ENCODE measurements at places on chromosomes 4 and X.

- no peak for DNase-seq
These were observed 80.0 kb upstream of the NALF2 start for GRCh38 chrX:69424161-69424560.

- peak; percentile 2 for DNase-seq
These were observed 7.8 kb downstream of the CXXC4 start for GRCh38 chr4:104486716-104487504.

DNA sequence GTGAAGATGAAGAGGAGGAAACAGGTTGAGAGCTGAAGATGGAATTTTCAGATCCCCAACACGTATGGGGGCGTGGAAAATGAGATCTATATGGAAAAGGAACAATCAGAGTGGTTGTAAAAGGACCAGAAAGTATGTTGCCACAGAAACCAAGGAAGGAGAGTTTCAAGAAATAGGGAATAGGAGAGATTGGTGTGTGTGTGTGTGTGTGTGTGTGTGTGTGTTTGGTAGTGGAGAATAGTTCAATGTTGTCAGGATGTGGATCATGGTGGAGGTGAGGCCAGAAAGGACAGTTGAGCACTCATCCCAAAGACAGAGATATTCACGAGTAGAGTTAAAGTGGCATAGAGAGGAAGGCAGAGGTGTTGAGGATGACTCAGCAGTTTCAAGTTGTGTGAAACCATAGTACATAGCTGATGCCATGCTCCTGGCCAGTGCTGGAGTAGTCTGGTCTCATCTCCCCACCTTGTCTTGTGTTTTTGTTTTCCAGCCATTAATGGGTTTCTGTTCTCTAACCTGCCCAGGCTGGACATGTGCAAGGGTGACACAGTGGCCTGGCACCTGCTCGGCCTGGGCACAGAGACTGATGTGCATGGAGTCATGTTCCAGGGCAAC is 36.1 kb downstream of the HEPH start:
- DNase-seq: no peak

DNA sequence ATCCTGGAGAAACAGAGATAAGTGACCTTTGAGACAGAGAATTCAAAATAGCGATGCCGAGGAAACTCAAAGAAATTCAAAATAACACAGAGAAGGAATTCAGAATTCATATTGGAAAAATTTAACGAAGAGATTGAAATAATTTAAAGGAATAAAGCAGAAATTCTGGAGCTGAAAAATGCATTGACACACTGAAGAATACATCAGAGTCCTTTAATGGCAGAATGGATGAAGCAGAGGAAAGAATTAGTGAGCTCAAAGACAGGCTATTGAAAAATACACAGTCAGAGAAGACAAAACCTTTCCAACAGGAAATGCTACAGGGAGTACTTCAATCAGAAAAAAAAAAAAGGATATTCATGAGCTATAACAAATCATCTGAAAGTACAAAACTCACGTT is 185.8 kb downstream of the PARM1 start:
- no peak for DNase-seq

- no peak for DNase-seq
These were observed 41.4 kb upstream of the PPP2R3B start for GRCh38 chrX:427812-428725.

- DNase-seq: no peak
These were observed 393.8 kb upstream of the CNKSR2 start for GRCh38 chrX:20980426-20980825.

- peak; percentile 86 for DNase-seq
These were observed at the start of gene CSTF2 for GRCh38 chrX:100819837-100820666. CSTF2 (plus strand) TSS chrX:100820391; CDS start chrX:100820417, 26 bp downstream.

DNA sequence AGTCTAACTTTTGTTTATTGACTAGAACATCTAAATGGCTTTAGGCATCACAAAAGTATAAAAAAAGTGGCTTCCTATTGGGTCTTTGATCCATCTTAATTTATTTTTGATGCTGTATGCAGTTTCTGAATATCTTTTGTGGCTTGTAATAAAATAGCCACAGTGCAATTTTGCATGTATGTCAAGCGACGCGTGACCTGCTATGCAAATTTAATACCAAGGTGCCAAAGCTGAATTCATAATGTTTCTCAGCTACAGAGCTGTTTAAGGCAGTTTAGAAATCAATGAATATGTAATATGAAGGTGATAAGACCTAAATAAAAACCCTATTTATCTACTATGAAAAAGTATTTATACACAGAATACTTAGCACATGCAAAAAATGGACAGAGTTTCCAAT is 197.8 kb downstream of the AFF2 start:
- no peak for DNase-seq

DNA sequence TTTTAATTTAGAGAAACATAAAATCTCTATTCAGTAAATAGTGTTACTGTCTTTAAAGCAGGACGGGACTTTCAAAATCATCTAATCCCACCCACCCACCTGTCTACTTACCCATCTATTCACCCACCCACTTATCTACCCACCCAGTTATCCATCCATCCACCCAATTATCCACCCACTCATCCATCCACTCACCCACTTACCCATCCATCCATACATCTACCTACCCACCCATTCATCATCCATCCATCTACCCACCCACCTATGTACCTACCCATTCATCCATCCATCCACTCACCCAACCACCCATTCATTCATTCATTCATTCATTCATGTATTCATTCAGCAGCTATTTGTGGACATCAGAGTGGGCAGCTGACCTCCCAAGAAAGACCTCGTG is 30.6 kb downstream of the MAN2B2 start:
- no peak for DNase-seq

GRCh38 chrX:17072721-17073230 is 126.3 kb downstream of the REPS2 start:
- DNase-seq: no peak

GRCh38 chrX:37060999-37061398 is 52.8 kb downstream of the FAM47C start:
- peak; percentile 44 for DNase-seq

- DNase-seq: no peak
These were observed 626.8 kb upstream of the GNPDA2 start for GRCh38 chr4:45353161-45353560.

- DNase-seq: no peak
These were observed 84.3 kb downstream of the SPRY1 start for GRCh38 chr4:123480706-123481418.

DNA sequence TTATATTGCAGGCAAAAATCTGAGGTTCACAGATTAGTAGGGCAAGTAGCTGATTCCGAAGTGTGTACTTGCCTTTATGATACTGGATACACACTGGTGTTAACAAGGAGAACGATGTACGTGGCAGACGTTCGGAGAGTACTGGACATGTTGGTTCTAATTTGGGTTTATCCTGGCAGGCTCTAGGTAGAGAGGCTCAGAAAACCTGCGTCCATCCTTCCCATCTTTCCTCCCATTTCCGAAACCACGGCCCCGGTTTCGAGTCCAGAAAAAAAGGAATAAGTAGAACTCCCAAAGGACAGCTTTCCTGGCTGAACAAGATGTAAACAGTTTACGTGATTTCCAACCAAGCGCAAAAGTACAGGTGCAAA is 351 bp upstream of the SLC30A9 start:
- DNase-seq: no peak

GRCh38 chr4:109803924-109804571 is 2.2 kb upstream of the CFI start:
- DNase-seq: peak; percentile 53

GRCh38 chr4:81207828-81208227 is 7.2 kb downstream of the PRKG2 start:
- DNase-seq: no peak

- no peak for DNase-seq
These were observed 942 bp upstream of the L1CAM start for GRCh38 chrX:153886915-153887314.

DNA sequence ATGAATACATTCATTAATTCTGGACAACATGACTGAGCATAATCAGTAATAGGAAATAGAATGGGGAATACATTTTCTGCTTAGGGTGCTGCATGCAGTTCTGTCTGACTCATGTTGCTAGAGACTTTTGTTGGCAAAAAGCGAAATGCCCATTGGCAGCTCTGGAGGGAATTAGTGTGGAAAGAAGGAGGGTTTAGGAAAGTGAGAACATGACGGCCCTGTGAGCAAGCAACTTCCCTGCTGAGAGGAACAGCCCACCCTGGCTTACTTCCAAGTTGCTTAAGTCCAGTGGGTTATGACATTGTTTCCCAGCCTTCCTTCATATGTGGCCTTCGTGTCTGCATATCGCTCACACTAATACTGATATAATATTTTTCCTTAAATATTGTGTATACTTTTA is 13.8 kb downstream of the MAD2L1 start:
- DNase-seq: peak; percentile 53

GRCh38 chrX:99192421-99192820 is 1217.7 kb downstream of the PCDH19 start:
- no peak for DNase-seq

- peak; percentile 6 for DNase-seq
These were observed 39.9 kb upstream of the PCDH19 start for GRCh38 chrX:100449696-100450608.

GRCh38 chrX:65652098-65652497 is 15.4 kb upstream of the MSN start:
- DNase-seq: no peak

- DNase-seq: no peak
These were observed 73.9 kb downstream of the INTS12 start for GRCh38 chr4:105634402-105635080.

GRCh38 chrX:38327007-38327774 is at the start of gene RPGR:
RPGR (minus strand) TSS chrX:38327509; CDS start chrX:38327367, 142 bp downstream.
- peak; percentile 90 for DNase-seq

DNA sequence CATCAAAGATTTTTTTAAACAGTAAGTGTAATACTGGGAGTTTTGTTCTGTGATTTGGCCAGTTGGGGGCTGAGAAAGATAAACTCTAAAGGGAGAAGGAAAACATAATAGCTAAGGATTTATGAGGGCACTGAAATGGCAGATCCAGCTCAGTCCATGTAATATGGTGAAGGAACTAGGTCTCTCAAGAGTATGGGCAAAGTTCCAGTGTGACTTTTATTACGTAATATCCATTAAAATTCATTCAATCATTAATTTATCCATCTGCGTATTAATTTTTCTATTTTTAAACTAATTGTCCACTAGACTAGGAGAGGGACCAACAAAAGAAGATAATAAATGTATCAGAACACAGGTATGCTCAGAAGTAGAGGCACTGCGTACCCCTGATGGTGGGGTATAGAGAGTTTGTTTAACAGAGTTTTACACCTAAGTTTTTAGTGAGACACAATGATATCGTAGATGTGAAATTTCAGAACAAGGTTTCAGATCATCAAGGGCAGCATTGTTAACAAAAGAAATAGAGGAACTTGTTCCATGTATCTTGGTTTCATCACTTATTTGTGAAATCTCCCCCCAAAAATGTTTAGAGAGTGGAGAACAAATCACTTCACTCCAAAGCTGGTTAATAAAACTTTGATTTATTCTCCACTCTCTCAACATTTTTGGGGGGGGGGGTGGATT is 351.1 kb downstream of the GRXCR1 start:
- no peak for DNase-seq

GRCh38 chr4:100889401-100889800 is 371.6 kb upstream of the EMCN start:
- DNase-seq: no peak

- DNase-seq: no peak
These were observed 60.7 kb downstream of the GAB1 start for GRCh38 chr4:143397335-143397734.

DNA sequence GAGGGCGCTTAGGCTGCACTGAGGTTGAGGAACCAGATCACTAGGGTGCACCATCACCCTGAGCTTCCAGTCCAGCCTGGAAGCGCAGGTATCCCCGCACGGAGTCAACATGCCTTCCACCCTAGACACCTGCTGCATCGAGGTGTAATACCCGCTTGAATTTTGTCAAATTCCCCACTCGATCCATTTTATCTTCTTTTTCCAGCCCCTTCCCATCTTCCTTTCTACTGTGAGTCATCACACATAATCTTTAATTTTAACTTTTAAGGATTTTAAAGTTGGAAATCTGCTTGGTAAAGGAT is 821 bp downstream of the PLK4 start:
- no peak for DNase-seq

GRCh38 chr4:167943872-167944505 is 148.3 kb upstream of the ANXA10 start:
- no peak for DNase-seq

- DNase-seq: no peak
These were observed 107.7 kb upstream of the LRPAP1 start for GRCh38 chr4:3639613-3640586.

- DNase-seq: no peak
These were observed 34.3 kb downstream of the IRF2 start for GRCh38 chr4:184439856-184440594.

DNA sequence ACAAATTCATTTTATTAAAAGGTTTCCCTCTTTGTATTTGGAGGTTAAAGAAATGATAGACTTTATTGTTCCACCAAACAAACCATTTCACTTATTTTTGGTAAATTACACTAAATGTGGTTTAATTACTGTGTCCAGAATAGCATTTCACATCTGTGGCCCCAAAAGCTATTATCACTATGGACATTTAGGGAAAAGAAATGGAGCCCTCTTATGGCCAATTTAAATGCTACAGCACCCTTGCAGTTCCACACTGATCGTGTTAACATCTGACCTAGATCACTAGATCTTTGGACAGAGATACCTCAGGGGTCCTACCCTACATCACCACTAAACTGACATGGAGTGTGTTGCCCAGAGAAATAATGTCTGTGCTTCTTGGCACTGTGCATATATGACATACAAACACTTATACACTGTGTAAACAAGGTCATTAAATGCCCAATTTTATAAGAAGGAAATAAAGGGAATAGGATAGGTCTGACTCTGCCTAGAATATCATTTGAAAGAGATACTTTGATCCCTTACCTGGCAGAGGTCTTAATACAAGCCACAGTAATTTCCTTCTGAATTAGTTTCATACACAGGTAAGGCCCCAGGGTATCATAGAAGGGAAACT is 163.9 kb downstream of the KDR start:
- no peak for DNase-seq
